ENCODE measurements at places on chromosomes 5 and 9.

- DNase-seq: no peak
These were observed 424 bp downstream of the INSYN2B start for GRCh38 chr5:169979871-169980270.

- DNase-seq: no peak
These were observed 584.6 kb upstream of the CDH18 start for GRCh38 chr5:20572614-20573013.

DNA sequence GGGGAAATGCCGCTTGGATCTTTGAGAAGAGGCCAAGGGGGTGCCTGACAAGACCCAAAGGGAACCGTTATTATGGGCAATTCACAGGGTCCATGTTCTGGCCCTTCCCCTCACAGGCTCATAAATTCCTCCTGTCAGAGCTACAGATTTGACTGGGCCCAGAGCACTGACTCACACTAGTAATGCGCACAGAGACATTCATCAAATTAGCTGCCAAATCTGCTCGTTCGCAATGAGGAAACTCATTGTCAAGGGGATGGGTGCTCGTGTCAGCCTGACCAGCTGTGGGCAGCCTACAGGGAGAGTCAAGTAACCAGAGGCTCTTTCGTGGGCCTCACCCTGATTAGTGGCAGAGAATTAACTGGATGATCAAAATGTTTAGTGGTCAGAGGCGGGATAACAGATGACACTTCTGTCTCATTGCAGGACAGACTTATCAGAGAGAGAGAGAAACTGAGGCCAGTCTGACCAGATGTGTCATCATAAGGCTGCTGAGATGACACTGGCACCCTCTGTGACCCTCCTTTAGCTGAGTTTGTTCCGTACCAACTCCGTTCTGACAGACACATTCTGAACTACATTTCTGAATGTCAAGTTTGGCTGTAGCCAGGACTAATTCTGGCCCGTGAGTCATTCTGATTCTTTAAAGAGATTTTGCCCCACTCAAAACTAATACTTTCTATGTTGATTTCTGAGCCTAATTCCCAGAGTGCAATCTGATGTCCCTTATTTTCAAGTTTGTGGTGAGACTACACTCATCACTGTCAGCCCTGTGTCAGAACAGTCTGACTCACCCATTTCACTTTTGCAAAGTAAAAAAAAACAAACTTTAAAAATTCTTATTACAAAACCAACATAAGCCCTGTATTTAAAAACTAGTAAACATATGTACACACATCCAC, 377.1 kb downstream of the ACTL7B start:
- no peak for DNase-seq

DNA sequence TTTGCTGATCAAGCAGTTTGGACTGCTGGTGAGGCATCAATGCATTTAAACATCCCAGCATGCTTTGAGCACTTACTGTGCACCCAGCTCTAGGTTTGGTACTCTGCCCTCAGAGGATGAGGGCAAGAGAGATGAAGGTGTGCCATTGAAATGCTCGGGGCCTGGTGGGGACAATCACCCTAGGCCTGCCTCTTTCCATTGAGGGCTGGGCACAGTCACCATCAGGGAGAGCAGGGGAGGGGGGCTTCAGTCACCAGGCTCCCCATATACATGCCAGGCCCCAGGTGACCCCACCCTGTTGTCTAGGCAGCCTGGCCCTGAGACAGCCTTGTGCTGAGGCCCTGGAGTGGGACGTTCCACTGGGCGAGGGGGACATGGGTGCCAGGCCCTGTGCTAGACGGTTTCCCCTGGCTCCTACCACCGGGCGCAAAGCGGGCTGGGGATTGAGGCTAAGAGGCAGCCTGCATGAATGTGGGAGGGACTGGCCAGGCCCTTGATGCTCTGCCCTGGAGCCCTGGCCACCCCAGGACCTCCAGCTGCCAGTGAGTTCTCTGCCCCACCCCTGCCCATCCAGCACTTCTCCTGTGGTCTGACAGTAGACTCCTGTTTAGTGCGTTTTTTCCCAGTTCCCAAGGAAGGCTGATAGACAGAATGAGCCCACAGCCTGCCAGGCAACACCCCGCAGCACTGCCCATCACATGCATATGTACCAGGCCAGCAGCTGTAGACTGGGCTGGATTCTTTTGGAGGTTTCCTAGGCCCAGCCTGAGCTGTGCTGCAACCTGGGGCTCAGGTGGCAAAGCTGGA, 18.9 kb downstream of the TCF7 start:
- no peak for DNase-seq

GRCh38 chr5:91219091-91219802, 163.9 kb downstream of the ARRDC3 start:
- no peak for DNase-seq

GRCh38 chr9:20689833-20690232, 5.8 kb downstream of the FOCAD start:
- no peak for DNase-seq

GRCh38 chr5:145362266-145362665, 472.9 kb downstream of the PRELID2 start:
- no peak for DNase-seq

DNA sequence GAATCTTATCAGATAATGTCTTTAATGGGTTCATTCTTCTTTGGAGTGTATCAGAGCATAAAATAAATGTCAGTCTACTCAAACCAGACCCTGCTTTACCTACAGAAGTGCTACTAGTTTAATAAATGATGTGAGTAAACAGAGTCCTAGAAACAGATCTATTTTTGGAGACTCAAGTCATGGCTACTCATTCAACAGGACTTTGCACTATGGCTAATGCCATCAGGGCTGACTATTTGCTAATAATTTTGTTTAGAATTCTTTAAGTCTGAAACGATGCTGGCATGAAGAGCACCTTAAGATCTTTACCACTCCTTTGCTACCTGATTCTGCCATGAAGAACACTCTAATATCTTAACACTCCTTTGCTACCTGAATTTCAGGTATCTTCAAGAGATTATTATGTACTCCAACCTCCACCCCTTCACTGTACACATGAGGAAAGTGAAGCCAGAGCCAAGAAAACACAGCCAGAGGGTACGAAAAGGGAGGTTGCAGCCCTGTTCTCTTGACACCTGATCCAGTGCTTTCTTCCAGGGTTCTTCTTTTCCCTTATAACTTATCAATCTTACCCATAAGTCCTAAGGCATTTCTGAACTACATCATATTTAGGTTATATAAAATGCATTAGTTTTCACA, 62.4 kb downstream of the ZNF608 start:
- no peak for DNase-seq

DNA sequence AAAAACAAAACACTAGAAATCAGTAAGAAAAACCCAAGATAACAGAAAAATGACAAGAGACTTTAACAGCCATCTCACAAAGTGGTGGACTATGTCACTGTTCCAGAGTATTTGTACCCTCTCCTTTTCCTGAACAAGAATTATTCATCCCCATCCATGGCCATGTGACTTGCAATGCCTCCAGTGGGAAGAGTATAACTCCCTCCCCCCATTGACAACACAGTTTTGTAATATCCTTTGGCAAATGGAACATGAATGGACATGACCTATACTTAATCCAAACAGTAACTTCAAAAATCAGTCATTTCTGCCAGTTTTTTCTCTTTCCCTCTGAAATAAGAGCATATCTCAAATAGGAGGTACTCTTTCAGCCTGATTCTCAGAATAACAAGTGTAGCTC, 33.9 kb downstream of the PTBP3 start:
- DNase-seq: no peak

DNA sequence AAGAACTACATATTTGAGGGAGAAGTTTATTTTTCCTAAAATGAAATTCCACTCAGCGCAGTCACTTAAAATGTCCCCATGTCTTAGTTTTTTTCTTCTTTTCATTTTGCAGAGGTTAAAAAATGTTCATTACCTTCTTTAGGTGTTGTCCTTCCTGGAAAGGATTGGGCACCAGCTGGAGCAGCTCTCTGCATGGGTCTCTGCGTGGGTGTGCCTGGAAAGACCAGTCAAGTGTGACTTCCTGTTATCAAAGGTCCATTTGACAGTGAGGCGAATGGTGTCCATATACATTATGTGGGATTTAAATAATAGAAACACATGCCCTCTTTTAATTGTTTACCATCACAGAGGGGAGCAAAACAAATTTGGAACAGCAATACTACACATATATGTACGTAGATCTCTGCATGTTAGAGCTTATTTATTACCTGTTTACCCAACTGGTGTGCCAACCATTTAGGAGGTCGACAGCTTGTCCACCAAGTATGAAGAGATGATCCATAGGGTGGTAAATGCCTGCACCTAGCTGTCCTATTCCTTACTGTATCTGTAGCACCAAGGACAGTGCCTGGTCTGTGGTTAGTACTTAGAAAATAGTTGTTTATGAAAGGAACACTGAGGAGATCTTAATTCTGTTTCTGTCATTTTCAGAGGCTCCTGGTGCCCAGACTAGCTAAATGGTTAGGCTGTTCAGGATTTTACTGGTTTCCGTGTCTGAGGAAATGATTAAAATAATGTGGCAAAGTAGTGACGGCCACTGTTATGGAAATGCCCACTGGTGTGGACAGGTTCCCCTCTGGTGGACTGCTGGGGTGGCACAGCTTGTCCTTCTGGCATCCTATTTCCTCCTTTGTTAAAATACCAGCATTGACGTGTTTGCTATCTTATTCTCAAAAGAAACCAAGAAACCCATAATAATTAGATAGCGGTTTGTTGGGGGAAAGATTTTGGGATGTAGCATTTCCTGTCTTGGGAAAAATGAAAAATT, 200.4 kb downstream of the MAST4 start:
- no peak for DNase-seq

- DNase-seq: no peak
These were observed 233.7 kb upstream of the MSX2 start for GRCh38 chr5:174490728-174491127.

GRCh38 chr9:86765746-86766430, 181.4 kb downstream of the GAS1 start:
- no peak for DNase-seq

DNA sequence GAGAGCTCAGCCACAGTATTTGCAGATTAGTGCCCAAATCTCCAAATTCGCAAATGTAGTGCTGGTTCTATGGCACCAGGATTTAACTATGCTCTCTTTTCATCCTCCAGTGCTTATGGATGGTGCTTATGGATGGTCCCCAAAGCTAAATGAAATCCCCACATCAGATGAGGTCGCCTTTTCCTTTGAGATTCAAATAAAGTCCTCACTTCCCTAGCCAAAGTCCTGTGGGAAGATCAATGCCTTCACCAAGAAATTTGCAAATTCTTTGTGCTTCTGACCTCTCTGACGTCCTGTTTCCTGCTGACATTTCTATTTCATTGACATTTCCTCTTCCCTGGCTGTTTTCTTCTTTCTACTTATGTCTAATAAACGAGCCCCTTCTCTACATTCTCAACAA, 1077.0 kb upstream of the C9orf72 start:
- no peak for DNase-seq

GRCh38 chr5:38795986-38796741, 49.6 kb upstream of the OSMR start:
- DNase-seq: no peak

DNA sequence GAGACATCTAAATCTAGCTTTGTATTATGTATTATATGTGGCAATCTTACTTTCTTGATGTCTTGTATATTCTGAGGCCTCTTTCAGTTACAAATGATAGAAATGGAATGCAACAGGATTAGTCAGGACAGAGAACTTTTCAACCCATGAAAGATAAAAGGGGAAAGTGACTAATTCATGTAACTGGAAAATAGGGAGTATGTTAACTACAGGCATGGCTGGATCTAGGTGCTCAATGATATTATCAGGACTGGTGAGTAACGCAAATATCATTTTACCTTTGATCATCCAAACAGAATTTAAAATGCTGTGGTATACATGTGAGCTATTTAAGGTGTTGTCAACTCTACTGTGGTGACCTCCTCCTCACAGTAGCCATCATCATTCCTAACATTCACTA, 215.7 kb upstream of the GLRA1 start:
- DNase-seq: no peak

- no peak for DNase-seq
These were observed 566.0 kb downstream of the CAAP1 start for GRCh38 chr9:26326563-26326962.

DNA sequence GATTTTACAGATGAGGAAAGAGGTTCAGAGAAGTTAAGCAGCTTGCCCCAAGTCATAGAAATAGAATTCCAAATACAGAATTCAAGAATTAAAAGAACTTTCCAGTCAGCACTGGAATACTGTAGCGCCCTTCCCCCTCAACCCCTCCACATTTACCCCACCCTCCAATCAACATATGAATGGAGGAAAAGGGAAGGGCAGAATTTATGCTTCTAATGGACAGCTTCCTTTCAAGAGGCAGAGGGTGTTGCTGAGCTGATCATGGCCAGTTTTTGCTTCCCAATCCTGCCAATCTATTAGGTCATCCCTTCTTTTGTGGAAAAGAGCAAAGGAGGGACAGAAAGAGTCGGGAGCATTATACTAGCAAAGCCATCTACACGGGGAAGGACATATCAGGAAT, 39.1 kb upstream of the ANKRD31 start:
- no peak for DNase-seq

DNA sequence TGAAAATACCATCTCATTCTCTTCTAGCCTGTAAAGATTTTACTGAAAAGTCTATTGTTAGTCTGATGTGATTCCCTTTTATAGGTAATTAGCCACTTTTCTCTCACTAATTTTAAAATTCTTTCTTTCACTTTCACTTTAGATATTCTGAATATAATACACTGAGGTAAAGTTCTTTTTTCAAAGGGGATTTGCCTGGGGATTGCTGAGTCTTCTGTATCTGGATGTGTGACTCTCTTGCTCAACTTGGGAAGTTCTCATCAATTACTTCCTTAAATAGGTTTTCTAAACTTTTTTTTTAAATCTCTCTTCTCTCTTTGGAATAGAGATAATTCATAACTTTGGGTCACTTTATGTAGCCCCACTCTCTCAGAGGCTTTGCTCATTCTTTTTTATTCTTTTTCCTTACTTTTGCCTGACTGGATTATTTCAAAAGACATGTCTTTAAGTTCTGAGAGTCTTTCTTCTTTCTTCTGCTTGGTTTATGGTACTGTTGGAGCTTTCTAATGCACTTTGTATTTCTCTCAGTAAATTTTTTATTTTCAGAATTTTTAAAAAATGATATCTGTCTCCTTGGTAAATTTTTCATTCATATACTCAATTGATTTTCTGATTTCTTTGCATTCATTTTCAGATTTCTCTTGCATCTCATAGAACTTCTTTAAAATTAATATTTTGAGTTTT, 55.9 kb upstream of the IL12B start:
- DNase-seq: no peak

DNA sequence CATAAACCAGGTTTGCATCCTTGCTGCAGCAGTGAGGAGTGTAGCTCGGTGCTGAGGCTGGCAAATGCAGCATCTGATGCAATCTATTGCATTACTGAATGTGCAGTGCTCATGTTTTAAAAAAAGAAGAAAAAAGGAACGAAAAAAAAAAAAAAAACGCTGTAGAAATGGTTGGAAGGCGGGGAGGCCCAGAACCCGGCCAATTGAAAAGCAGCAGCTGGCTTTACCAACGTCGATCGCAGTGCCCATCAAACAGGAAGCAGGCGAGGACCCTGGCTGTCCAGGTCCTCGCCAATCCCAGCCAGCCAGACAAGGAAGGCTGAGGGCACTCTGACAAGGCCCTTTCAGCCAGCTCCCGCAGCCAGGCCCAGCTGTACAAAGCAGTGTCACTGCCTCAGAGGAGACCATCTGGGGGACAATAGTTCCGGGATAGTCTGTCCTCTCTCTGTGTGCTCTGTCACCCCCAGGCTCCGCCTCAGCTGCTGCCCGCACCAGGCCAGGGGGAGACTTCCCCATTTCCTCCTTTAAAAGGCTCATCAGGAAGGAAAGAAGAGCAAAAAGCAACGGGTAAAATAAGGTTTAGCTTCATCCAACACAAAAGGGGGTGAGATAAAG, 21.8 kb upstream of the CPEB4 start:
- DNase-seq: no peak

Measured in stimulated activated CD8-positive, alpha-beta memory T cell treated with anti-CD3 and anti-CD28 coated beads, Interleukin-7, amount 100 ng/mL, for 1 hour (primary cell).